ENCODE measurements at places on chromosomes 1 and 21.

GRCh38 chr21:43644609-43645008 lies 14.7 kb downstream of the HSF2BP start:
- DNase-seq = no peak

- no peak for DNase-seq
Observed at GRCh38 chr1:91572044-91572443, 71.4 kb downstream of the CDC7 start.

GRCh38 chr1:44354268-44354839 lies 703 bp downstream of the ERI3 start:
- no peak for DNase-seq

- DNase-seq = no peak
Observed at GRCh38 chr1:96979304-96980268, 258.0 kb downstream of the PTBP2 start.

DNA sequence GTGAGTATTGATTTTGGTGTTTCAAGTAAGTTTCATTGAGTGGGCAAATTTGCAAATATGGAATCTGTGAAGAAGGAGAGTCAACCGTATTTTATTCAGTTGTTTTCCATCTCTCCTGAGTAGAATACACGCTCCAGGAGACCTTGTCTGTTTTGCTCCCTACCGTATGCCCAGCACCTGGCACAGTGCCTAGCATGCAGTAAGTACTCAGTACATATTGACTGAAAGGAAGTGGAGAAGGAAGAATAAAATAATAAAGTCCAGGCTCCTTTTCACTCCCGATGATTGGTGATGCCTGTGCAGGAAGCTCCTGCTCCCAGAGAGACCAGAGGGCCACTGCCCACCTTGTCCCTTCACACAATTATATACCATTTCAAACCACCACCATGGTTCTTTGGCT lies 59.4 kb upstream of the NEK2 start:
- no peak for DNase-seq

DNA sequence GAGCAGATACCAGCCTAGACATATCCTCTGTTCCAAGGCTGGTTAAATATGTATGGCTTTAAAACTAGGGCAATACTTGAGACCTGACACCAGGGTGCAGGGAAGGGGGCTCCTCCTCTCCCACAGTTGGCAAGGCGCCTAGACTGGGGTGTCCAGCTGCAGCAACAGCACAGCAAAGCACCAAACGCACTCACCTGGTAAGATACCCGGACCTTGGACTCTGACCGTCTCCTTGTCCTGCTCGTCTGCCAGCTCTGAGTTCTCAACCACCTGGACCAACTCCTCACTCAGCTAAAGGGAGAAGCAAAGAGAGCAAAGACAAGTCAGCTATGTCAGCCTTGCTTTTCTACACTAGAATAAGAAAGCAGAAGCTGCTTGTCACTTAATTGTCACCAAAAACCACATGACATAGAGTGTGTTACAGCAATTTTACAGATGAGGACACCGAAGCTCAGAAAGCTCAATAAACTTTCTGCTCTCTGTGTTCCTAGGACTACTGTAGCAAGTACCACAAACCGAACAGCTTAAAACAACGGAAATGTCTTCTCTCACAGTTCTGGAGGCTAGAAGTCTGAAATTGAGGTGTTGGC lies 4.4 kb downstream of the PACC1 start:
- DNase-seq = no peak

DNA sequence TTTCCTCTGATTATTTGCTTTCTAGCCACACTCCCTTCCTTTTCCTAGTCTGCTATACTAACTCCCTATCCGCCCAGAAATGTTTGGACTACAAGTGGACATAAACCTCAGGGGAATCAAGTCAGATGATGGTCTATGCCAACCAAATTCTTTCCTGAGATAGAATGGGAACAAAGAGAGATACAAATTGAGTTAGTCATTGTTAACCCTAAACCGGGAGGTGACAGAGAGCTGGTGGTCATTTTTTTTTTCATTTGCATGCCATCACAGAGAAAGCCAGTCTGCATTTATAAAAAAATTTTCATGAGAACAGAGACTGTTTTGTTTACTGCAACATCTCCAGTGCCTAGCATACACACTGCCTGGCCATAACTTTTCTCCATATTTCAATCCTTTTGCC lies 35.0 kb downstream of the MYSM1 start:
- DNase-seq = no peak

DNA sequence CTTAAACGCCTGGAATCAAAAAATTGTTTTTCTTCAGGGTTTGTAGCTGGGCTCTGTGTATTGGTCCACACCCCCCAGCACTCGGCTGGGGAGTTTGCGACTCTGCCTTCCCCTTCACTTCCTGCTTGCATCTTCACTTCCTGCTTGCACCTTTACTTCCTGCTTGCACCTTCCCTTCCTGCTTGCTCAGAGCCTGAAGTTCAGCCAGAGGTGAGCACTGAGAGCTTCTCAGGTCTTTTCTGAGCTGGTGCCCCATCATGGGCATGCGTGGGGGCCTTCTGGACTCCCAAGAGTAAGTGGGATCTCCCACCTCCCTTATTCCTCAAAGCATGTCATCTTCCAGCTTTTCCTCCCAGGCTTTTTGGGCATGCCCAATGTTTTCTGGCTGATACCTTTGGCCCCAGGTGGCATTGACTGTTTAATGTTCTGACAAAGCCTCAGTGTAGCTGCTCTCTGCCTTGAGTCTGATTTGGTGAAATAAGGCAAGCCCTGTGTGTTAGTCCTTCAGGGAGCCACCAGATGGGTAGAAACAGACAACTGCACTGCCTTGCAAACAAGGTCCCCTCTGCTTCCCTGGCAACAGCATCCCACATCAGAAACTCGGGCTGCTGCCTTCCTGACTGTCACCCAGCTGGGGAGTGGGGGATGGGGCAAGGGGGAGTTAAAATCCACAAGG lies 3.5 kb downstream of the KRTAP10-2 start:
- DNase-seq = no peak

DNA sequence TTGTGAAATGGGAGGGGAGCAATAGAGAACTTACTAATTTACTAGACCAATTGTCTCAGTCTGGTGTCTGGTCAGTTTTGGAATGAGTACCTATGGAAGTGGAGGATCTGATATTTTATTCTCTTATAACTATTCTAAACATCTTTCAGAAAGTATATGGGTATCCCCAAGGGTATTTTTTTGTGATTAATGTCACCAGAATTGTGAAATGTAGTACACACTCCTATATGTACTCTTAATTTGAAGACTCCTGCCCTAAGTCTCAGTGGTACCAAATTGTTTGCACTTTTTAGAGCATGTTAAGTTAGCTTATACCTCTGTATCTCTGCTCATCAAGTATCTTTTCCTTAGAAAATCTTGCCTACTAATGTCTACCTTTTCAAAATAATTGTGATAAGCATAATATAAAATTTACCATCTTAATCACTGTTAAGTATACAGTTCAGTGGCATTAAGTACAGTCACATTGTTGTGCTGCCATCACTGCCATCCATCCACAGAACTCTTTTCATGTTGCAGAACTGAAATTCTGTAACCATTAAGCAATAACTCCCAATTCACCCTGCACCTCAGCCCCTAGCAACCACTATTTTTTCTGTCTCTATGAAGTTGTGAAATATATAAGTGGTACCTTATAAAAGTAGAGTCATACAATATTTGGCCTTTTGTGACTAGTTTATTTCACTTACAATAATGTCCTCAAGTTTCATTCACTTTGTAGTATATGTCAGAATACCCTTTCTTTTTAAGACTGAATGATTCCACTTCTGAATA lies 40.5 kb downstream of the SLC30A7 start:
- no peak for DNase-seq

DNA sequence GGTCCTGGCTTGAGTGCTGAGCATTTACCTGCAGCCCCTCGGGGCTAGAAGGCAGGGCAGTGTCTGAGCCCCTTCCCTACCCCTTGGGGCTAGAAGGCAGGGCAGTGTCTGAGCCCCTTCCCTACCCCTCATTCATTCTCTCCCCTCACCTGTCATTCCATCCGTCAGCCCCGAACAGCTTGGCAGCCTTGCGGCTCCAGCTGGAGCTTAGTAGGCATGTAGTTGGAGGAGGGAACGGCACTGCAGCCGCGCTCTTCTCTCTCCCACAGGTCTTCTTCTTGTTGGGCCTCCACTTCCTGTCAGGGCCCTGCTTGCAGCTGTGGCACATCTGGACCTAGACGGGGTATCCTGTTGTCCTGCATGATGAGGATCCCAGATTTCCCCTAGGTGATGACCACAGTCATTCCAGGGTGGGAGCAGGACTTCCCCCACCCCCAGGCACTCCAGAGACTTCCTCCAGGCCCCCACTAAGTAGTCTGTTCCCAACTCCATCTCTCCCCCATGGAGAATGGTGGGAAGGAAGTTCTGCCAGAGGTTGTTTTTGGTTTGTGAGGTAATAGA lies 22.2 kb downstream of the MAPKAPK2 start:
- no peak for DNase-seq

Measured in breast epithelium (tissue), 4 donors.